ENCODE measurements at places on chromosomes 16 and 17.

DNA sequence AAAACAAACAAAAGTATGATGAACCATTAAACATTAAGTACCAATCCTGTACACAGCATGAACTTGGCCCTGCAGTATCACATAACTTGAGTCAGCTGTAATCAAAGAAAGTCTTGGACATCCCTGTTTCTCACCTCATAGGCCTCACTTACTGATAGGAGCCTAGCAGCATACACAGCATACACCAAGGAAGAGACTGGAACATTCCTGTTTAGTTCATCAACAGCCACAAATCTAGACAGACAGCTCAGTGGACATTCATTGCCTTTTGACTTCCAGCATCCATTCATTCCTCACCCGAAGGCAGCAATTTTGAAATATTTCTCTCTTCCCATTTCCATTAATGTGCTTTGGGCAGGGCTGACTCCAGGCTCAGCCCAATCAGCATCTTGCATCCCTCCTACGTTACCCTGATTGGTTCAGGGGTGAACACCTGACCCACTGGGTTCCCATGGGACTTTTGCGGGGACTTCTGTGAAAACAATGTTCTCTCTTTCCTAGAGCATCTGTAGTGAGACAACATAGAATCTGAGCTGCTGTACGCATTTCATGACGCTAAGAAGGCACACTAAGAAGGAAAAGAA, 336.7 kb upstream of the ZFHX3 start:
- no peak for DNase-seq

DNA sequence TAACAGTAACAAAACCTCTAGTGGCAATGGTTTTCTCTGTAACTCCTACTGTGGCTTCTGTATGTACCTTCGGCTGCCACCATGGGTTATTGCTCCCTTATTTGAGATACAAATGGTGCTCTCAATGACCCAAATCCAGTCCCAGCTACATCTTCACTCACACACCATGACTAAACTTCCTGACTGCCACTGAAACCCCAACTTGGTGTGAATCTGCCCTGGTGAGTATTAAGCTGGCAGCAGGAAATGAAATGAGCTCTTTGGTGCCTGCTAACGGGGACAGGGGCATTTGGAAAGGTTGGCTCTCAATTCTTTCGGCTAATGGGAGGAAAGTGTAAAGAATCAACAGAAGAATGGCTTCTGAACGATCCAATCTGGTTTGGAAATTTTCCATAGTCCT, 7.5 kb upstream of the SLC35B1 start:
- DNase-seq = no peak

DNA sequence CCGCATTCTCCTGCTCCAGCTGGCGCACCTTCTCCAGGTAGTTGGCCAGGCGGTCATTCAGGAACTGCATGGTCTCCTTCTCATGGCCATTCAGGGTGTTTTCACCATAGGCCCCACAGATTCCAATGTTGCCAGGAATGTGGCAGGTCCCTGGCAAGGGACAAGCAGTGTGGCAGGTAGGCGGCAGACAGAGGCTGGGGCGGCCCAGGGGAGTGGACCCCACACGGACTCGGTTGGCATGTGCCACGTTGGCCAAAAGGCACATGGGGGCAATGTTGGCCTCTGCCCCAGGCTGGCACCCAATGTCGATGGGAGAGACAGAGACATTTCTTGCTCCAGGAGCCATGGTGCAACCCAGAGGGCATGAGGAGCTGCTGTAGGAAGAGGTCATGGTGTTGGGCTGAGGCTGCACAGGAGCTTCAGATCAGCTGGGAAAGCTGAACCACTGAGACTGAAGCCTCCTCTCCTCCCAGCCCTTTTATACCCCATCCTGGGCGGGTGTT, at the start of gene KRT38:
Gene KRT38 (minus strand): TSS at position 453 of the 503 bp plus-strand sequence. CDS start 62 bp downstream, at position 391.
- no peak for DNase-seq

DNA sequence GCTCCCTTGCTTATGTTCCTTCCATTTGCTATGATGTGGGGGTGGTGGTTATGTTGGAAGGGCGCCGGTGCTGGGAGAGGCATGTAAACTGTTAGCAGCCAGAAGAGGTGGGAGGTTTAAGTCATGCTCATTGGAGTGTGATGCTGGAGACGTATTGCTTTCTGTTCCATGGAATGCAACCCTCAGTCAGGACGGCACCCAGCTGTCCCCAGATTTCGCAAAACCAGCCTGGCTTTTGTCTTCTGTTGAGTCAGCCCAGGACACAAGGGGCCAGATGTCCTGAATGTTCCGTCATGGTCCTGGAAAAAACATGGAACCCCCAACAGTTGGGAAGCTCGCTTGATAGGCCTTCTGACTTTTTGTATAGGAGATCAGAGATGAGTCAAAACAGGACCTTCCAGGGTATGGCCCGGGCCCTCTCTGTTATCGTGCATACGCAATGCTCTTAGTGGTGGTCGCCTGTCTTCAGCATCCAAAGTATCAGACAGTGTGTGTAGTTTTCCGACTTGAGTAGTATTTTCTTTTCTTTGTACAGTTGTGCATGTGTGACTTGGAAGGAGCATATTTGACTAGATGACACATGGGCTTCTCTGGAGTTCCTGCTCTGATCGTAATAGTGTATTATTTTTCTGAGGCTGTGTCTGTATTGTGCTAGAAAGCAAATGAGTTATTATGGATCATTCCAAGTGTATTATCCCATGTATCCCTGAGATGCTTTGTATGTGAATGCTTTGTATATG, 201.9 kb downstream of the SNX29 start:
- no peak for DNase-seq

DNA sequence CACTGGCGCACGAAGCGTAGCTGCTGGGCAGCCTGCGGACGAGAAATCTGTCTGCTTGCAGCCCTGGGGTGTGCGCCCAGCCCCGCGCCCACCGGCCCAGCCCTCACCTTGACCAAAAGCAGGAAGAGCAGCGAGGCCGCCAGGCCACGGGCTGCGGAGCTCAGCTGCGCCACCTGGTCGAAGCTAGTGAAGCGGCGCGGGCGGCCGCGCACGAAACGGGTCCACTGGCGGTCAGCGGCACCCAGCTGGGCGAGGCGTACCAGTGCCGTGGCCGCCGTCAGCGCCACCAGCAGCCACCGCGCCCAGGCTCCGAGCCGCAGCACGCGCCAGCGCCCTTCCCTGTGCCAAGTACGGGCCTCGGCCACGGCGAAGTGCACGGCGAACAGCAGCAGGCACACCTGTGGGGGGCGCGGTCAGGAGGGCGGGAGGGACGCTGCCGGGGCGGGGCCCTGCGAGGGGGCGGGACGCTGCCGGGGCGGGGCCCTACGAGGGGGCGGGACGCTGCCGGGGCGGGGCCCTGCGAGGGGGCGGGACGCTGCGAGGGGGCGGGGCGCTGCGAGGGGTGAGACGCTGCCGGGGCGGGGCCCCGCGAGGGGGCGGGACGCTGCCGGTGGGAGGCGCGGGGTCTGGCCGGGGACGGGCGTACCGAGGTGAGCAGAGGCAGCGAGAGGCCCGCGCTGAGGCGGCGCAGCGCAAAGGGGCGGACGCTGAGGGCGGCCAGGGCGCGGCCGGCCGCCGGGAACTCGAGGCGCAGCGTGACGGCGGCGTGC, 43.2 kb downstream of the TSC2 start:
- no peak for DNase-seq

DNA sequence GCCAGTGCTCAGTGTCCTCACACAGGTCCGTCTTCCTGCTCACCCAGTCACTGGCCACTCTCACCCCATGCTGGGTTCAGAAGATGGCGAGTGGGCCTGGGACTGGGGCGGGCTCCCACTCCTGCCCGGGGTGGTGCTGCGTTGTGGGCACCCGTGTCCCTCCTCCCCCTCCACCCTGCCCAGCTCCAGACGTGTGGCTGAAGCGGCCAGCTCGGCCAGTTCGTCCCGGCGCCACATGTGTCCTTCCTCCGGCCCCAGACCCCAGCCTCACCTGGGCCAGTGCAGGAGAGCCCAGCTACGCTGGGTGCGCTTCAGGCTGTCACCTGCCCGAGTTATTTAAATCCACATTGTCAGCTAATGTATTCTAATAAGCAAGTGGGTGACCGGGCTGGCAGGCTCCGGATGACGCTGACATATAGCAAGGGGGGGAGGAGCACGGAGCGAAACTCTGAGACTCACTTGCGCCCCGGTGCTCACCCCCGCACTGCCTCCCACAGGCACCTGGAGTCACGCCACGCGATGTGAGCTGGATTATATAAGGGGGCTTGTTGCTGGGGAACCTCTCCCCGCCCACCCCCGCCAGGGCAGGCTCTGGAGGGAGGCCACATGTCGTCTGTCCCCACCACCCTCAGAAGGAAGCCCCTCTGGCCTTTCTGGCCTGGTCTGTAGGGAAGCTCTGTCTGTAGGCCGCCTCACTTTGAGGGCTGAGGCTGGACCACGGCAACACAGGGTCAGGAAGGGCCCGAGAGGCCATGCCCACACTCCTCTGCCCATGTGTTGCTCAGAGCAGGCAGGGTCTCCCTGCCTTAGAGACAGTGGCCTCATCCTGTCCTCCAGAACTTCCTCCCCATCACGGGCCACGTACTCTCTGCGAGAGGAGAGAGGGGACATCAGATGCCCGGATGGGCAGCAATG, 7.1 kb upstream of the BAIAP2 start:
- DNase-seq = no peak
